ENCODE measurements at places on chromosomes 11 and 22. TPM values are rescaled to one million over a fixed set of nuclear protein-coding genes. Genes with fewer than 3 reads are reported as not detected.

DNA sequence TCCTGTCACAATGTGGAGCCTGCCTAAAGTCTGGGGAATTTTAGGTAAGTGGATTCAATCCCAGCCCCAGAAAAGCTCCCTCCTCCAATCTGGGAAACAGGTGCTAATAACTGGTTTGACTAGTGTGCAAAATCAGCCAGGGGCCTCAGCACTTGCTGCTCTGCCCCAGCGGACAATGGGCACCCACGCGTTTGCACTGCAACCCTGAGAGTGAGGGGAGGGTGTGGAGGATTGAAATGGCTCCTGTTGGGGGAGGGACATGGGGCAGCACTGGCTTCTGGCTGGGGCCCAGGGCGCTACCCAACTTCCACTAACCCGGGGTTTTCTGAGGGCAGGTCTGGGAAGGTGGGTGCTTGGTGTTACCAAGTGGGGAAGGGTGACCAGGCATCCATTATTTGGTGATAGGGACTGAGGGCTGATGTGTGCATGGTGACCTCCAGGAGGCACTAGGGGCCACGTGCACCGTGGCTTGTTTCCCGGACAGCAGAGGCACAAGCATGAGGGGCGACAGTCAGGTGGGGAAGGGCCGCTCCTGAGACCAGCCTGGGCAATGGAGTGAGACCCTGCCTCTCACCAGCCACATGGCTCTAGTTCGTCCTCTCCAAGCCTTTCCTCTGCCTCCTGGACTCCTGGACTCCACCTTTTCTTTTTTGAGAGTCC is 4.3 kb upstream of the PNPLA5 start:
- DNase-seq = no peak

DNA sequence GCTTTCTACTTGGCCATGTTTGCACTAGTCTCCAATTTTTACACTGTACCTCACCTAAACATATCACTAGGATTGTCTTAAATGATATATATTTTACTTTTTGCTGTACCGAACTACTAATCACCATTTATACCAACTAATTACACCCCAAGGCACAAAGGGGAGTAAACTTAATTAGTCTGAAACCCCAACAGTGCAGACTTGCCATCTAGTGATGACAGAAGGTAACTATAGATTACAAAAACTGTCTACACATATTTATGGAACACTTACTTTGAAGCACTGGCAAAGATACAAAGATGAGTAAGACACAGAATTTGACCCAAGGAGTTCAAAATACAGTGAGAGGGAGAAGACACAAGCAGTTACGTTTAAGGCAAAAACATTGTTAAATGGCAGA is 139.7 kb downstream of the CNTN5 start:
- DNase-seq = no peak

DNA sequence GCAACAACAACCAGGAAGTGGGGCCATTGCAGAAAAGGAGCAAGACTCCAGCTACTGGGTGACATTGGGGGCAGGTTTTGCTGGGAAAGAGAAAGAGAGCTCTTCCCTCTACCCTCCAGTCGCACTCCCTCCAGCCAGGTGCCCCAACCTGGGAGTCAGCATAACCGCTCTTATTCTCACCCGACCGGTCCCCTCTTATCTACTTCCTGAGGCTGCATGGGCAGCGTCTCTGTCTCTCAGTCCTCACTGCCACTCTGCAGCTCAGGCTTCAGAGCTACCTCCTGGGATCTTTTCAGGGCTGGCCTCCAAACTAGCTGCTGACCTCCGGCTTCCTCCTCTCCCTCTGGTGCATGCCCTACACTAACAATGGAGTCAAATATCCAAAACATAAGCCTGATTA is 5.1 kb downstream of the ZNF70 start:
- no peak for DNase-seq

GRCh38 chr11:10584071-10584501 is 15.6 kb upstream of the LYVE1 start:
- DNase-seq = peak; percentile 88

- no peak for DNase-seq
These were observed 106.7 kb upstream of the HSD17B12 start for GRCh38 chr11:43573873-43574272.

GRCh38 chr11:124865181-124865901 is at the start of gene ROBO3:
ROBO3 (plus strand) TSS chr11:124865432; CDS start chr11:124865578, 146 bp downstream.
- no peak for DNase-seq

DNA sequence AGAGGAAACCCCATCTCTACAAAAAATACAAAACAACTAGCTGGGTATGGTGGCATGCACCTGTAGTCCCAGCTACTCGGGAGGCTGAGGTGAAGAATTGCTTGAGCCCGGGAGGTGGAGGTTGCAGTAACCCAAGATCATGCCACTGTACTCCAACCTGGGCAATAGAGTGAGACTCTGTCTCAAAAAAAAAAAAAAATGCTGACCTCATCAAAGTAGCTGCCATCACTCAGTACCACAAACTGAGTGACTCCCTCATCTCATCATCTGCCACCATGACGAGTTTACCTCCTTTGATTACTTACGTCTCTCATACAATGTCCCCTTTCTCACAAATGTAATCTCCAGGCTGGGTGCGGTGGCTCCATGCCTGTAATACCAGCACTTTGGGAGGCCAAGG is 117.2 kb upstream of the CLPB start:
- no peak for DNase-seq

DNA sequence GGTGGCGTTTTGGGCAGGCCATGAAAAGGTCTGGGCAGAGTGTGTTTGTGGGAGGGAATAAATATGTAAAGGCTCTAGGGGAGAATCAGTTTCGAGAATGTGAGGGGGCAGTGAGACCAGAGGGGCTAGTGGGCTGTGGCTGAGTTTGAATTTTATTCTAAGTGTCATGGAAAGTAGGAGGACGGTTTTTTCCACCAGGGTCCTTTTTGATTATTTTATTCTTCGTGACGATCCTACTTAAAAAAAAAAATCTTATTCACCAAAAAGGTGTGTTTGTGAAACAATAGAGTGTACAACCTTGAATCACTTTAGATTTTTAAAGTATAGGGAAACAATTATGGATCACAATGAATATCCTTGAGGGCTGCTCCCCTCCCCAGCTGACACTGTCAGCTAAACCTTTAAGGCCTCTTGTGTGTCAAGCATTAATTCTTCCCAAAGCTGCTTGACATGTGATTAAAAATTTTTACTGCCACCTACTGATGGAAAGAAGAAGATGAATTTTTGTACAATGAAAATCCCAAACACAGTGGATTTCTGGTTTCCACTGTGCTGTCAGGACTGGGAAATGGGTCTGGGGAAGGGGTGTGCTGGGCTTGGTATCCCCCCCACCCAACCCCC is 107.5 kb upstream of the OR4B1 start:
- no peak for DNase-seq

DNA sequence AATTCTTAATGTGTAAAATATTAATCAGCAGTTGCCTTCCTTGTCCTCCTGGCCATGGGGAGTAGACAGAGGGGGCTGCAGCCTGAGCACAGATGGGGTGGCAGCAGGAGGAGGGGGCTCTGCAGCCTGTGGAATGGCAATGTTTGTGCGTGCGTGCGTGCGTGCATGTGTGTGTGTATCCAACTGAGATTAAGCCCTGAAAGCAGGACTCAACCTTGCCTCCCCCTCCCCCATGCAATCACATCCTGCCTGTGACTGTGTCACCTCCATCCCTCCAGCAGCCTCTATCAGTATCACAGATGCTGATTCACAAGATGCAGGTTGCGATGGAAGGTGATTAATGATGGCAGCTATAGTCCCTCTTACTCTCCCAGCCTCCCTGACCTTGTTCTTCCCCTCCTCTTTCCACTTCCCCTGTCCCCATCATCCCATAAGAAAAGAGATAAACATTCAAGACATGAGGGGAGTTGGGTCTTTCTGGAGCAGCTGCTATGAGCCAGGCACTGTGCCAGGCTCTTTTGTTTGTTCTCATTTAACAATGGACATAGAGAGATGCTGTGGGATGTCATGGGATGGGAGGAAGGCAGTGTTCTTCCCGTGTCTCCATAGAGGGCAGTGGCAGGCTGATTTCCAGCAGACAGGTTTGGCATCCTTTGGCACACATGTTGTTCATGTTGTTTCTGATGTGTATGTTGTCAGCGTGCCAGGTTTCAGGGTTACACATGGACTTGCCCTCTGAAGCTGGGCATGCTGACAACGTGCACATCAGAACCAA is 43.8 kb upstream of the NECTIN1 start:
- no peak for DNase-seq

OR6T1 gene
- not detected for polyA plus RNA-seq

RTN4R gene
- 1.1 TPM for polyA plus RNA-seq

DTX4 gene
- 14.8 TPM for polyA plus RNA-seq

BCO2 gene
- 2.8 TPM for polyA plus RNA-seq

OR8I2 gene
- not detected for polyA plus RNA-seq

Measured in urinary bladder (tissue), 4 donors.